ENCODE measurements at places on chromosomes 11 and 22.

DNA sequence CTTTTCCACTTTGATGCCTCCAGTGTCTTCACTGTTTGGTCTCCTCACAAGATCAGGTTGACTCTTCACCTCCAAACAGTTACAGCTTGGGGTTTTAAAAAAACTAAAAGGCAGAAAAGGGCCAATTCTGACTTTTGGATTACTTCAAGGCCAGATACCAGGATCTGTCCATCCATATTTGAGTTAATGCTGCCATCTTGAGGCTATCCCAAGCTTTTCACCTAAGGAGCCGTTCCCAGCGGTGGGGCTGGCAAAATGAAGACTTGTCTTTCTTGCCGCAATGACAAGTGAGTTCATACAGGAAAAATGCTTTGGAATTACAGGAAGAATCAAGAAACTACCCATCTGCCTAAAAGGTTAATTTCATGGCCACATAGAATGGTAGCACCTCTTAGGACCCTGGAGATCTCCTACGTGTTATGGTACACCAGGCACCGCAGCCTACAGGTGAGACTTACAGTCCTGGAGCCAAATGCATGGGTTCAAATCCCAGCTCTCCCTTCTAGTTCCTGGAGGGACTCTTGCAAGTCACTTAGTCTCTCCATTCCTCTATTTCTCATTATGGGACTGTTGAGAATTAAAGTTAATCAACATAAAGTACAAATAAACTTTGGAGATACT, 6.0 kb upstream of the OR5B21 start:
- DNase-seq: peak; percentile 14

DNA sequence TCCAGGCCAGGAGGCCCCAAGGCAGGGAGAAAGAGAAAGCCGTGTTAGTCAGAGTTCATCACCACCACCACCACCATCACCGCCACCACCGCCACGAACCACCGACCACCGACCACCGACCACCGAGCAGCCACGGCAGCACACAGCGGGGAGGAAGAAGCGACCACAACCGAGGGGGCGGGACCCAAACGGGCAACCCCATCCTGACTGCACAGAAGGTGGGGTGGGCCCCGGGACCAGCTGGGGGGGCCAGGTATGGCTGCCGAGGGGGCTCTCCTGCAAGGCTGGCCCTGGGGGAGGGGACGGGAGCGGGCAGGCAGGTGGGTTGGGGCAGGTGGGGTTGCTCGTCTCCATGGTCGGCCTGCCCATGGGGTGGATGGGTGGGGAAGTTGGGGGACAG, 34.2 kb downstream of the SYT7 start:
- no peak for DNase-seq

DNA sequence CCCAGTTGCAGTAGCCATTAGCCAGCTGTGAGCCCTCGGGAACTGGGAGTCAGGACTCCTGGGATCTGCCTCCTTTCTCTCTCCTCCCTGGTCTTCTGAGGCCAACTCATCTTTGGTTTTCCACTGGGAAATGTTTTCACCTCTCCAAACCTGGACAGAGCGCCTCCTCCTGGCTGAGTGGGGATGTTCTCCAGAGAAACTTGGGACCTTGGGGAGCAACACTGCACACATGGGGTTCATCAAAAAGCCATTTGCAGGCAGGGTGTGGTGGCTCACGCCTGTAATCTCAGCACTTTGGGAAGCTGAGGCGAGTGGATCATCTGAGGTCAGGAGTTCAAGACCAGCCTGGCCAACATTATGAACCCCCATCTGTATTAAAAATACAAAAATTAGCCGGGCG, 145.4 kb downstream of the NECTIN1 start:
- DNase-seq: no peak

GRCh38 chr11:92179017-92179670, 45.5 kb upstream of the FAT3 start:
- DNase-seq: no peak

GRCh38 chr22:45823336-45823735, 151.7 kb downstream of the ATXN10 start:
- no peak for DNase-seq

- DNase-seq: no peak
Measured at GRCh38 chr11:114779189-114779588, 100.9 kb downstream of the NXPE2 start.

- DNase-seq: no peak
Measured at GRCh38 chr22:29626497-29627195, 23.2 kb downstream of the NF2 start.

GRCh38 chr11:93481696-93482095, 61.5 kb downstream of the SMCO4 start:
- no peak for DNase-seq

- no peak for DNase-seq
Measured at GRCh38 chr11:114082767-114083181, 23.3 kb downstream of the ZBTB16 start.

DNA sequence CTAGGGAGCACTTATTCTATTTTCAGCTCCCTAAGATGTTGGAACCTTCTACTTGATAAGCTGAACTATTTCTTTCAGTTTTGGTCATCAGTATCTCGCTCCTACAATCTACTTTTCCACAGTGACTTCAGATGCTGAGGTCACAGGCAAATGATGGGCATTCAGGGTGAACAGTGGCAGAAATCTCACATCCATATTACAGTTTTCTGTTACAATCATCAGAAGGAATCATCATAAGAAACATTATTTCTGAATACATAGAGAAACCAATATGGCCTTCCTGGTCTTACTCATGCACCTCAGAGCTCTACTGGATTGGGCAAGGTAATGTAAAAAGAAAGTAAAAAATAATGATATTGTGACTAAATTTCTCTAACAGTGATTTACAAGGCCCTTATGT, 39.4 kb upstream of the DDI1 start:
- no peak for DNase-seq

GRCh38 chr11:100098560-100098959, 588.5 kb upstream of the ARHGAP42 start:
- DNase-seq: no peak

DNA sequence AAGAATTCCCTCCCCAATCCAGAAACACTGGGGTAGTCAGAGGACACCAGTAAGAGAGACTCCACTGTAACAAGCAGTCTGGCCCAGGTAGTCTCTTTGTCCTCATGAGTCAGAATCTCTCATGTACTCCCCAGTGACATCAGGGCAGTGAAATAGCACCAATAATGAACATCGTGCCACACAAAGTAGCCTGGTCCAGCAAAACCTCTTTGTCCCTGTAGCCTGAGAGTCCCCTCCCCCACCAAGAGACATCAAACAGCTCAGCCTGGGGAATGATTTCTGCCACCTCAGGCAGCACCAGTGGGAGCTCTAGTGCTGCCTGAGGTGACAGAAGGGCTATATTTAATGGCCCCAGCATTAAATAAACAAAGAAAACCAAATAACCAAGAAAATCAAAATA, 88.1 kb downstream of the SBF2 start:
- no peak for DNase-seq

DNA sequence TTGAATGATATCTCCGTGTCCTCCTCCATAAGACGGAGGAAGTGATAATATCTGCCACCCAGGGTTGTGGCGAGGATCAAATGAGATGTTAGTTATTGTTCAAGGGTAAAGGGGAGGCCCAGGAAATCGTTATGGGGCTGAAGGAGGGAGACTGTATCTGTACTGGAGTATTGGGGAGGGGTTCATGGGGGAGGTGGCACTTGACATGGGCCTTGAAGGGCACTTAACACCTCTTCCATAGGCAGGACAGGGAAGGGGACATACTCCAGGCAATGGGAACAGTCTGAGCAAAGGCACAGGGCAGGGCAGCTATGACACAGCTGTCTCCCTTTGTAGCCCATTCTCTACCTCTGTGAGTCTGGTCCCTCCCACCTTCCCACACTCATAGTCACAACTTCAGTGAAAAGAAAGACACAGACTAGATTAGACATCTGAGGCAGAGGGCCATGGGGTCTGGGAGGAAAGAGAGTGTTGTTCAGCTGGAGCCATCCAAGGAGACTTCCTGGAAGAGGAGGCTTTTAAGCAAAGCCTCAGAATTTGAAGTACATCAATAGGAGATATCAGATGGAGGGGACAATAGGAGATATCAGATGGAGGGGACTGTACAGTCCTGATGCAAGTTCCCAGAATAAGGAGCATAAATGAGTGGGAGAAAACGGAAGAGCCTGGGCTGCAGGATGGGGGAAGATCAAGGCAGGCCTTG, 15.8 kb upstream of the DGKZ start:
- DNase-seq: peak; percentile 84

- no peak for DNase-seq
Measured at GRCh38 chr11:60785806-60786361, 751 bp downstream of the MS4A10 start.

DNA sequence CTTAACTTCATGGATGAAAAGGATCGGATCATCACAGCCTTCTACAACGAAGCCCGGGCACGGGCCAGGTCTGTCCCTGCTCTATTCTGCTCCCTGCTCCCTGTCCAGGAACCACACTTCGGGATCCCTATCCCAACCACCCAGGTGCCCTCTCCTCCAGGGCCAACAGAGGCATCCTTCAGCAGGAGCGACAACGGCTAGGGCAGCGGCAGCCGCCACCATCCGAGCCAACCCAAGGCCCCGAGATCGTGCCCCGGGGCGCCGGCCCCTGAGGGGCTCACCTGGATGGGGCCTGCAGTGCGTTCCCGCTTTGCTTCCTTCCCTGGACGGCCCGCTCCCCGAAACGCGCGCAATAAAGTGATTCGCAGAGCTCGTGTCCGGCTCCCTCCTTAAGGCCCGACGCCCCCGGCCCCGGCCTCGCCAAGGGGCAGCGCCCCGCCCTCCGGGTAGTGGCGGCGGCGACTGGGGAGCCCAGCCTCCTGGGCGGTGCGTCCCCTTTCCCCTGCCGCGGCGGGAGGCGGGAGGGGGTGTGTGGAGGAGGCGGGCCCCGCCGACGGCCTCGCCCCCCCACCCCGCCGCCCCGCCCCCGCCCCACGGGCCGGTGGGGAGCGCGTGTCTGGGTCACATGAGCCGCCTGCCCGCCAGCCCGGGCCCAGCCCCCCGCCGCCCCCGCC, at the start of gene VEGFB:
Gene VEGFB (plus strand): TSS at position 672 of the 674 bp plus-strand sequence. CDS start 250 bp downstream, outside the sequence.
- DNase-seq: peak; percentile 62

DNA sequence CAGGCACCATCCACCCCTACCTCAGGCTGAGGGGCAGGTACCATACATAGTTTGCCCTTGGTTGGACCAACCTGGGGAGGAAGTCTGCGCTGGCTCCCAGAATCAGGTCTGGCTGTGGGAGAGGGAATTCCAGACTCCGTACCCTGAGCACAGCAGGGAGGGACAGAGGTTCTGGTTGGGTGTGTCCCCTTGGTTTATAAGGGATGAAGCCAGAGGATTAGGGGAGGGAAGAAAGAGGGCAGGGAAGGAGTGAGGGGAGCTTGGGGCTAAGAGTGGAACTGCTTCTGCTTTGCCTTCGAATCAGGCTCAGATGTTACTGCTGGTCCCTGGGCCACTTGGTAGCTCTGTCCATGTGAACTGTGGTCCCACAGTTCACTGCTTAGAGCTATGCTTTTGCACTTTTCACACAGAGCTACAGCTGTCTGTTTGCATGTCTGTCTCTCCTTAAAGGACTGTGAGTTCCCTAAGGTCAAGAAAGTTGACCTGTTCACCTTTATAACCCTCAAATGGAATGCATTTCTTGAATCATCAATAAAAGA, 9.2 kb downstream of the MMP20 start:
- DNase-seq: no peak

DNA sequence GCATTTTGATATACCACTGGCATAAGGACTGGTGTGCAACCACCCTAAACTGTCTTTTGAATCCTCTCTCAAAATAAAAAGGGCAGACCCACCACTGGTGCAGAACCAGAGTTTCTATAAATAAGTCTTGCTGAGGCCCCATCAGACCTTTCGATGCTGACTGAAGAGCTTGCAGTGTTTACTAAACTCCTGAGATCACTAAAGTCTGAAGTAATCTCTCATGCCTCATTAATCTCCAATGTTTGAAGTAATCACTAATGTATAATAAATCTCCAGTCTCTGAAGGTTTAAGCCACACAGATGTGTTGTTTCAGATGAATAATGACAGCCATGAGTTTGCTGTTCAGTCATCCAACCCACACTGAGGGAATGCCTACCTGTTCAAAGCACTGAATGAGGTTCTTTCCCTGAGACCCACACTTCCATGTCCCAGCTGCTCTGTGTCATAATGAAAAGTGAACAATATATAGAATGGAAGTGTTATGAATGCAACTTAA, 50.6 kb upstream of the DEUP1 start:
- DNase-seq: no peak

- DNase-seq: no peak
Measured at GRCh38 chr22:24761888-24762675, 12.4 kb downstream of the PIWIL3 start.

DNA sequence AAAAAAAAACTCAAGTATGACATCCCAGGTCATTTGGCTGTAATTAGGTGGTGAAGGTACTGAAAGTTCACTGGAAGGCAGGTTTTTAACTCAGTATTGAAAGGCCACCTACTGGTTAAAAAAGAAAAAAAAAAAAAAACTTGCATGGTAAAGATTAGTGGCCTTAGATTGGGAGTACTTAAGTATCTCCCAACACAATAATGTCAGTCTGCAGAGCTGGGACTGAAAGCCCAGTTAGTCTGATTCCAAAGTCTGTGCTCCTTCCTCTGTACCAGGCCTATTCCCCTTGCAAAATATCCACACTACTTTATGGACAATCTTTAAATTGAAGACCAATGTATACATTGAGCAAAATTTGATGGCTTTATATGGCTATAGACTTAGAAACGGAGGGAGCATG, 85.5 kb downstream of the NOX4 start:
- no peak for DNase-seq

DNA sequence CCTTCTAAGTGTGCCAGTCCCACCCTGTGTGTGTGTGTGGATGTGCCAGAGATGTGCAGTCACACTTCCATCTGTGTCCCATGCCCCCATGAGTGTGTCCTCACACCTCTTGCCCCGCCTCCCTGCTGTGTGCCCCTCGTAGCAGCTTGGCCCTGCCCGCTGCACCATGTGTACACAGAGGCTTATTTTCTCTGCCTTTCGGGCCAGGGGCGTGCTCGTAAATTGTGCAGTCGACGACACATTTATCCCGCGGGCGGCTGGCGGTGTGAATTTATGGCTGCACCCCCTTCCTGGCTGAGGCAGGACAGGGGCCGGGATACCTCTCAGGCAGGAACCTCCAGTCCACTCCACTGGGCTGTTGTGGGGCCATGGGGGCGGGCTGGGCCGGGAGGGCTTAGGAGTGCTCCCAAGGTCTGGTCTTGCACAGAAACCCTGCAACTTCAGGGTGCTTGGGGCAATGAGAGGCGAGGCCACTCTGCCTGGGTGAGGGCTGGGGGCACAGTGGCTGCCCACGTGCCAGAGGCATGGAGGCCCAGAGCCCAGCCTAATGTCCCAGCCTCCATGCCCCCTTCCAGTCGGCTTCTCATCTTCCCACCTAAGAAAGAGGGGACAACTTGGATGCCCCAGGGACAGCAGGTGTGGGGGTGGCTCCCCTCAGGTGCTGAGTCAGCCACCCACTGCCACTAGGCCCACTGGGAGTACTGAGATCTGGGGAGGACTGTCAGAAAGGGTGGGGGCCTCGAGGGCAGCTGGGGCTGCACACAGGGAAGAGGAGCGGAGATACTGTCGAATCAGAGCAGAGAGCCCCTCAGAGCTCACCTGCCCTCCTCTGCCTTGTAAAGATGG, 12.5 kb downstream of the GP1BB start:
- no peak for DNase-seq

GRCh38 chr11:86548271-86548917, 124.0 kb downstream of the ME3 start:
- no peak for DNase-seq

- no peak for DNase-seq
Measured at GRCh38 chr22:37167981-37168647, 18.4 kb upstream of the IL2RB start.

Measured in stimulated activated naive CD4-positive, alpha-beta T cell (primary cell).